ENCODE measurements at places on chromosomes 6 and 20.

- no peak for DNase-seq
These were observed 290.0 kb upstream of the JAG1 start for GRCh38 chr20:10963717-10964266.

DNA sequence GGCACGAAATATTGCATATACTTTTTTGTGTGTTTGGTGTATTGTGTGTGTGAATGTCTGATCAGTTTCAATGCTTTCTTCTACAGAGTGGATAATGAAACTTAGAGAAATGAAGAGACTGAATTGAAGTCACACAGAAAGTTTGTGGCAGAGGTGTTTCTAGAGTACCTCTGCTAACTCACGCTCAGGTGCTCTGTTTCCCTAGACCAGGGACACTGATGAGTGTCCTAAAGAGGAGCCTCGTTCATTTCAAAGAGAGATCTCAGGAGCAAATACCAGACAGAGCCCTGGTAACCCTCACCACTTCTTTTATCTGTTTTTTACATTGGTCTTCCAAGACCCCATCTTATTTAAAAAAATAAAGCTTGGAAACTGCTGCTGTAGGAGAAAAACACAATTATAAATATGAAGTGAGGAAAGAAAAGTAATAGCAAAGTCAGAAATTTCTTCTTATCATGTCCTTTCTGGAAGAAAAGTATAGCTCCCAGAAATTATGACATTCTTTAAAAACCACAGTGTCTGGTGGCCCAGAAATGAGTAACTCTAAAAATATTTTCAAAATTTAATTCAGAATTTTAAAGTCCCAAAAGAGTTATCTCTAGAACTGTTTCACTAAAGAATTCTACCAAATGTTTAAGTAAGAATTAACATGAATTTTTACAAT lies 720.6 kb downstream of the RFPL4B start:
- no peak for DNase-seq

DNA sequence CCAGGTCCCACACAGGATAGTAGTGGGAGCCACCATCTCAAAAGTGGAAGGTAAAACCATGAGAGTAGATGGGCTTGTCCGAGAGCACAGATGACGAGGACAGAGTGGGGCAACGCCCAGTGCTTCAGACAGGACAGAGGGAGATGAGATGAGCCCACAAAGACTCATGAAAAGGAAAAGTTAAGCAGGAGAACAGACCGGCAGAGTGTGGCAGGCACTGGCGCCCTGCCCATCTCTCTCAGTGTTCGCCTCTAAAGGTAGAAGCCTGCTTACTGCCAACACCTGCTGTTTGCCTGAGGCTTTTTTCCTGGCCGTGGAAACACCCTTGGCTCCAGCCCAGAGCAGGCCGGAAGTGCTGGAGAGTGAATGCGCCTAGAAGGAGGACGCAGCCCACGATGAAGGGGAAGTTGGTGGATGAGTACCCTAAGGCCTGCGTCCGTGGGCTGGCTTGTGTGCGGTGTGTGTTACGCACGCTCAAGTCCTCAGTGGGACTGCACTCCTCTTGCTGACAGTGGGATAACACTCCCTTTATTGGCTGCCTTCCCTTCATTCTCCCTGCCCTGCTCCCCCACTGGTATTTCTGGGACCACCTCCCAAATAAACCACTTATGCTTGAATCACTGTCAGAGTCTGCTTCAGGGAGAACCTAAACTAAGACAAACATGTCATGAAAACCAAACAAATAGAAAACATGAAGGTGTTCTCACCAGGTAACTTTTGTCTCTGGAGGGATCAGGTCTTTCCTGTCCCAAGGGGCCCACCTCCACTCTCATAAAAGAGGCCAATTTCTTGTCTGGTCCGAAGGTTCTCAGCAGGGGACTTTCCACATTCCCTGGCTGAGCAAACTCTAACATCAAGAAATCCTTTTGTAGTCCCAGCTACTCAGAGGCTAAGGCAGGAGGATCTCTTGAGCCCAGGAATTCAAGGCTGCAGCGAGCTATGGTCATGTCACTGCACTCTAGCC lies 9.1 kb upstream of the FOXP4 start:
- no peak for DNase-seq

DNA sequence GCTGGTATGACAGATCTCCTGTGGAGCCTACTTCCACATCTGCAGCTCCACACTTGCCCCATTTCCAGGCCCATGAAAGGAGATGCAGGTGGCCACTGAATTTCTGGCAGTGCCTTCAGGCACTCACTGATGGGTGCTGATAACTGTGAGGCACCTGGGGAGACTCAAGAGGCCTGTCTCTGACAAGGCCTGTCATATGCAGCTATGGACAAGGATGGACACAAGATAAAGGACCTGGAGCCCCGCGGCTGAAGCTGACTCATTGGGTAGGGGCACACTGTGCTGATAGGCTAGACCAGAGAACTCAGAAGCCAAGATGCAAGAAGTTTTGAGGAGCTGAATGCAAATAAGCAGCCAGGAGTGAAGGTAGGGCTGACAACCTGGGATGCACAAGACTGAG lies 81.0 kb upstream of the LRFN2 start:
- peak; percentile 29 for DNase-seq

DNA sequence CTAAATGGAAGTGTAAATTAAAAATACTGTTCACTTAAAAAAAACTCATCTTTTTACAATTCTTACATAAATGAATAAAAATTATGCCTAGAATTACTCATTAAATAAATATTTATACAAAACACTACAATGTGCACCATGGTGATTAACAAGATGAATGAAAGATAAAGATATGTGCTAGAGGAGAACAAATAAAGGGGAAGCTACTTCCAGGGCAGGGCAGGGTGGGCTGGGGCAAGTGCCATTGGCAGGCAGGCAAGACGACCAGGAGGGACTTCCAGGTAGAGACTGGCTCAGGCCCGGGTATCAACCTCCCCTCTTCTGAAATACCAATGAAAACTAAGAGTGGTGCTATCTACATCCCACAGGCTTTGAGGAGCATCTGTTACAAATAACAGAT lies 20.4 kb downstream of the PREP start:
- DNase-seq: no peak

- peak; percentile 89 for DNase-seq
These were observed 1.1 kb downstream of the FBXO30 start for GRCh38 chr6:145813285-145814034.

DNA sequence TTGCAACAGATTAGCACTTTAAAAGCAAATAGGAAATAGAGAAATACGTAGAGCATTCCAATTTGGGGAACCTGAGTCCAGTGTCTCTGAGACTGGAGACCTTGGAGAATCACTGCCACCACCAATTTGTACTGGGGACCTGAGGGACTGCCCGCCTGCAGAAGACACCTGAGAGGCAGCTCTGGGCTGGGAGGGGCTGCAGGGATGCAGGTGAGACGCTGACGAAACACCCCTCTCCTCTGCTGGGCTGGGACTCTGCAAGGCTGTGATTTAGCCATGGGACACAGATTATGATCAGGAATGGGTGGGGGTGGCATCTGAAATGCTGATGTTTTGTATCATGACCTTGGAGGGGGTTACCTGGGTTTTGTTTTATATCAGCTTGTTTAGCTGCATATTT lies 7.0 kb upstream of the APMAP start:
- DNase-seq: no peak

- DNase-seq: no peak
These were observed 130.2 kb upstream of the HDDC2 start for GRCh38 chr6:125431971-125432370.

- DNase-seq: no peak
These were observed 408.5 kb upstream of the RGS17 start for GRCh38 chr6:153539602-153540001.

- no peak for DNase-seq
These were observed 118.2 kb downstream of the MAN1A1 start for GRCh38 chr6:119231394-119231793.

GRCh38 chr20:40563296-40563950 lies 125.6 kb downstream of the MAFB start:
- DNase-seq: no peak

- no peak for DNase-seq
These were observed 228.2 kb downstream of the CDH4 start for GRCh38 chr20:61480158-61480825.

DNA sequence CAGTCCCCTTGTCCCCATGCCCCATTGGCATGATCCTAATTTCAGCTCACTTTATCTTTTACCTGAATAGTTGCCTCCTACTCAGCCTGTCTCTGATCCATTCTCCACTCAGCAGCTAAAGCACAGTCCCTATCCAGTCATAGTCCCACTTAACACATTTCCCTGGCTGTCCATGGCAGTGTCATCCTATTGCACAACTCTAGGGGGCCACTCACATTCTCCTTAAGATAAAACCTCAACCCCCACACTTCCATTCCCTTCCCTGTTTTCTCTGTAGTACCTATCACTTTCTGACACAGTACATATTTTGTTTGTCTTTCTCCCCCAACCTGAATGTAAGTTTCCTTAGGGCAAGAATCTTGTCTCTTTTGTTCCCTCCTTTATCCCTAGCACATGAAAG lies 220.9 kb upstream of the PLN start:
- no peak for DNase-seq

DNA sequence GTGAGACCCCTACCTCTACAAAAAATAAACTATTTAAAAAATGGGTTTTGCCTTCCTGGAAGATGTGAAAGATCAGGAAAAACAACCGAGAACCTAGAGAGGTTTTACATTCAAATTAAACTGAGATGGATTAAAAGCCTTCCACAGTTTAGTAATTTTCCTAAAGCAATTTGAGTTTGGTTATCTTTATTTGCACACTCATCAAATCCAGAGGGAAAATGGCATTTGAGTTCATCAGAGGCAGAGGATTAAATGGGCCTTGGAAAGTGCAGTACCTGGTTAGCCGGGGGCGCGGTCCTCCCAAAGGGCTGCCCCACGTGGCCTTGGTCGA lies 157.0 kb upstream of the INSM1 start:
- DNase-seq: no peak

DNA sequence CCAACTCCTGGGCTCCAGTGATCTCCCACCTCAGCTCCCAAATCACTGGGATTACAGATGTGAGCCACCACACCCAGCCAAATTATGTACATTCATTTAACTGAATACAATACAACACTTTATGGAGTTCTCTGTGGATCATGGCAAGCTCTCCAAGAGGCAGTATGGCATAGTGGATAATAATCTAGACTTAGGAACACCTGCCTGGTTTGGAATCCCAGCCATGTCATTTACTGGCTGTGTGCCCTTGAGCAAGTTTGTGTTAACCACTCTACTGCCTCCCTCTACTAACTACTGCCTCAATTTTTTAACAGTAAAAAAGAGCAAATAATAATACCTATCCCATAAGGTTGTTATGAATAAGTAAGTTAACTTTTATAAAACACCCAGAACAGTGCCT lies 1.9 kb upstream of the ETV7 start:
- no peak for DNase-seq

DNA sequence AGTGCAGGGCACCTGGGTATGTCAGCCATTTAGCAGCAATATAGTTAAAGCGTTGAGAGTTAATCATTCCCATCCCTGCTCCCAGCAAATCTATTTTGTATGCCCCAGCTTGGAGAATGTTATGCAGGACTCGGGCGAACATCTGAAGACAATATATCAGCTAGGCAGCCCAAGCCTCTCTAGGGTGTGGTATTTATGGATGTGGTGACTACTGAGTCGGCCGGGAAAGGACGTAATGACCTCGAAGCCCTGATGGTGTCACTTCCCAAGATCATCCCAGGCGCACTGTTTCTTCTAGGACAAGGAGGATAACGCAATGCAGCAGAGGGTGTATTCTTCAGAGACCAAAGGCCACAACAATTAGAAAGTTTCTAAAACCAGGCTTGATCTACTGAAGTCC lies 63.6 kb upstream of the FAM184A start:
- DNase-seq: no peak

DNA sequence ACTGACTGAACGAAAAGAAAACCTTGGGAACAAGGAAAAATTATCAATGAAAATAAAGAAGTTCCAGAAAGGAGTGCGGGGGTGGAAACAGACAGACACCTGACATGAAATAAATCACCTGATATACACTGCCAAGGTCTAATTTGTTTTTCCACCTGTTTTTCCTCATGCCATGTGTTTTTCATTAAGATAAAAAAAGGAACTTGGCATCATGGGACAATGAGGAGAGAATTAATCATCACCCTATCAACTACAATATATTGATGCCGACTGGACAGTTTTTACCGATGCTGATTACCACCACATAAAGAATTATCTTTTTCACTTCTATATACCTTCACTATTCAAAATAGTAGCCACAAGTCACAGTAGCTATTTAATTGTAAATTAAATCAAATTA lies 233.2 kb downstream of the ARHGAP18 start:
- no peak for DNase-seq

DNA sequence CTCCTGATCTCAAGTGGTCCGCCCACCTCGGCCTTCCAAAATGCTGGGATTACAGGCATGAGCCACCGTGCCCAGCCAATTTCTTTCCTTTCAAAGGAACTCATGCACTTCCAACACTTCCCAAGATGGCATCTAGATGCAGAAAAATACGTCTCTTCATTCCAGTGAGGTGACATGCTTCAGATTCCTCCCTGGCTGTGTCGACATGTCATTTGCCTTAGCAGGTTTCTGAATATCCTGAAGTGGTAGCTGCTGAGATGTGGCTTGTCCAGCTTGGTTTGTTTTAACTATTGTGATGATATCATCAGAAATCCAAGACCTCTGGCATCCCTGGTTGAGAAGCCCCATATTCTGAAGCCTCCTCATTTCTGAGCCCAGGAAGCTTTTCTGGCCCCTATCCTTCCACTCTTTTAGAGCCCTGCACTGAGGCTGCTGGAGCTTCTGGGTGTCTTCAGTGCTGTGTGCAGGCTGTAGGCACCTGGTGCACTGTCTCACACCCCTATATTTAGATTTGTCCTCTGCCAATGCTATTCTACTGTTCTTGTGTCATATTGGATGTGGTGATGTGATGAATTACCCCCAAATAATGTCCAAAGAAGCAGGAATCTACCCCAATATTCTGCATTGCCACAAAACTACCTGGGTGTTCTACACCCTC lies 73.3 kb upstream of the E2F3 start:
- DNase-seq: no peak

- peak; percentile 37 for DNase-seq
These were observed 106.1 kb downstream of the CEBPB start for GRCh38 chr20:50296450-50297375.

All from hematopoietic multipotent progenitor cell treated with erythropoietin and hydrocortisone succinate and interleukin-3 and kit ligand, for 15 days (in vitro differentiated cells).